ENCODE measurements at places on chromosomes 5 and 9.

DNA sequence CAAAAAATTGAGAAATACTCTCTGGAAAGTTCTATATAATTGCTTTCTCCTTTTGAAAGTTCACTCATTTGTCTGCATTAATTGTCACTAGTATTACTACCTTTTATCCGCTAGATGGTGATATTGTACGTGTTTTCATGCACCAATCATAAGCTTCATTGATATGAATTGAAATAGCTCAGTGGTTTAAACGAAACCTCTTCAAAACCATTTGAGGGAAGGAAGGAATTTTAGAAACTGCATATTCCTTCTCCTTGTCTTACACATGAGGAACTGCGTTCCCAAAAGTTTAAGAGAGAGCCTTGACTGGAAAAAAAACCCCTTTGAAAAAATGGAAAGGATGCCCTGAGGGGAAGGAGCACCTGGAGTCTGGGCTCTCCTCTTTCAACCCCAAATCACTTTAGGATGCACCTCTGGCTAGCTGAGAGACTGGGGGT, 98.6 kb downstream of the YTHDC2 start:
- no peak for DNase-seq

GRCh38 chr5:11524188-11524587, 380.1 kb downstream of the CTNND2 start:
- DNase-seq = no peak

DNA sequence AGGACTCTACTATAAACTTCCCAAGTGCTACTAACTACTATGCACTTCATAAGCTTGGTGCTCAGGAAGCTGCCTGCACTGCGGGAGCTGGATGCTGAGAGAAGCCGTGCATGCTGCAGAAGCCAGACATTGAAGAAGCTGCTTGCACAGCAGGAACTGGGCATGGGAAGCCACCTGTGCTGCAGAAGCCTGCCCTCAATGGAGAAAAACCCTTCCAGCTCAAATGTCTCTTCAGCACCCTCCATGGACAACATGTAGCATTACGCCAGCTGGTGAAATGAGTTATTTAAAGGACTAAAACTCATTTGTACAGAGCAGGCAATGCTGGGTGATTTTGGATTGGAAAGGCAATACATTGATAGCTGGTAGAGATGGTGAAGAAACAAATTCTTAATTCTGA, 247.2 kb downstream of the KIF4B start:
- no peak for DNase-seq

- DNase-seq = peak; percentile 71
These were observed 79.2 kb upstream of the IL7R start for GRCh38 chr5:35777358-35778087.

GRCh38 chr9:134630393-134630790, 11.2 kb upstream of the COL5A1 start:
- DNase-seq = no peak

- DNase-seq = no peak
These were observed 989.8 kb downstream of the TLE1 start for GRCh38 chr9:80699511-80699998.

DNA sequence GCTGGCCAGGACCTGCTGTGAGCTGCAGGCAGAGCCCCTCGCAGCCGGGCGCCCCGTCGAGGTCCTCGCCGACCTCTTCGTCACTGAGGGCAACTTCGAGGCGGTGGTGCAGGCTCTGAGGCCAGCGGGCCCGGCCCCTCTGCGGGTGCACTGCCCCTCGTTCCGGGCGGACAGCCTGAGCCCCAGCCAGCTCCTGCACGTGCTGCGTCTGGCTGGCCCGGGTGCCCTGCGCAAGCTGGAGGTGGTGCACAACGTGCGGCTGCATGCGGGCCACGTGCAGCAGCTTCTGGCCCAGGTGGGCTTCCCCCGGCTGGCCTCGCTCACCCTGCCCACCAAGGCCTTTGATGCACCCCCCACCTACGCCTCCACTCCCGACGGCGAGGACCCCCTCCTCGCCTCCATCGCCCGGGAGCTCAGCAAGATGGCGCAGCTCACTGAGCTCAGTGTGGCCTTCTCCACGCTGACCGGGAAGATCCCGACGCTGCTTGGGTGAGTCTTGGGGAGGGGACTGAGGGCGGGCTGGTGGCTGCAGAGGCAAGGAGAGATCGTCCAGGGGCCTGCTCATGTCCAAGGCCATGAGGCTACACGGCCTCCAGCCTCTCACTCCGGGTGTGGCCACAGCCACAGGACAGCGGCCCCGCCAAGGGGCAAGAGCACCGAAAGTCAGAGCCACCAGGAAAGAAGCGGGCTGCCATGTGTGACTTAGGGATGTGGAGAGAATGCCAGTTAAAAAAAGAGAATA, 825 bp downstream of the LRRC14B start:
- DNase-seq = no peak

DNA sequence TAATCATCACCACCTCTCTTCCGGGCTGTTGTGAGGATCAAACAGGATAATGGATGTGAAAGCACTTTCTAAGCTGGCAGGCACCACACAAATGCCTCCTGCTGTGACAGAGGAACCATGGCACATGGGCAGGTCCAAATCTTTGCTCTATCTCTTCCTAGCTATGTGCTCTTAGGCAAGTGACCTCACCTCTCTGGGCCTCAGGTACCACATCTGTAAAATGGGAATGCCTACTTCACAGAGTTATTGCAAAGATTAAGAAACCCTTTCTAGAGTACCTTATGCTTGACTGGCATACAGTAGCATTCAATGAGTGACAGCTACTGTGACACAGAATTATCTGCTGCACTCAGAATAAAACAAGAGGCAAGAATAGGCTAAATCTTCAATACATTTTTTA, 51.6 kb downstream of the CDK5RAP2 start:
- DNase-seq = no peak

- peak; percentile 77 for DNase-seq
These were observed 10.6 kb upstream of the P4HA2 start for GRCh38 chr5:132238169-132238744.

- no peak for DNase-seq
These were observed 37.8 kb downstream of the EBF1 start for GRCh38 chr5:159061834-159062474.

DNA sequence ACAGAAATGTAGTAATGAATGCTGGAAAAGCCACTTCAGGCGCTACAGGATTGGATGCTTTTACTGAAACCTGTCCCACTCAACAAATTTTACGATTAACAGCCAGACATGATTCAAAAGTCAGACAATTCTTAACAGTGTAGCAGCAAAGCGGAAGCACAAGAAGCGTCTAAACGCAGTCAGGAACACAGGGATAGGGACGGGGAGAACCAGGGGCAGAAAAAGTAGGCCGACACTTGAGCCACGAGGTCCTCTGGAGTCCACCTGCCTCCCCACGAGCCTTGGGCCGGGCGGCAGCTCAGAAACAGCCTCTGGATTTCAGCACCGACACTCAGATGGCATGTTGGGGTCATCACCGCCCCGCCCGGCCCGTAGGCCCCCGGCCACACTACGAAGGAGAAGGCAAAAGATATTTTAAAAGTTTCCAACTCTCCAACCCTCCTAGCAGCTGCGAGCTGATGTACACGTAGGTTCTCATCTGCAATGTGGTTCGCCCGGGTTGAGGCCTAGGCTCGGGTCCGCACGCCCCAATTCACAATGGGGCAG, 615 bp downstream of the RACK1 start:
- no peak for DNase-seq

DNA sequence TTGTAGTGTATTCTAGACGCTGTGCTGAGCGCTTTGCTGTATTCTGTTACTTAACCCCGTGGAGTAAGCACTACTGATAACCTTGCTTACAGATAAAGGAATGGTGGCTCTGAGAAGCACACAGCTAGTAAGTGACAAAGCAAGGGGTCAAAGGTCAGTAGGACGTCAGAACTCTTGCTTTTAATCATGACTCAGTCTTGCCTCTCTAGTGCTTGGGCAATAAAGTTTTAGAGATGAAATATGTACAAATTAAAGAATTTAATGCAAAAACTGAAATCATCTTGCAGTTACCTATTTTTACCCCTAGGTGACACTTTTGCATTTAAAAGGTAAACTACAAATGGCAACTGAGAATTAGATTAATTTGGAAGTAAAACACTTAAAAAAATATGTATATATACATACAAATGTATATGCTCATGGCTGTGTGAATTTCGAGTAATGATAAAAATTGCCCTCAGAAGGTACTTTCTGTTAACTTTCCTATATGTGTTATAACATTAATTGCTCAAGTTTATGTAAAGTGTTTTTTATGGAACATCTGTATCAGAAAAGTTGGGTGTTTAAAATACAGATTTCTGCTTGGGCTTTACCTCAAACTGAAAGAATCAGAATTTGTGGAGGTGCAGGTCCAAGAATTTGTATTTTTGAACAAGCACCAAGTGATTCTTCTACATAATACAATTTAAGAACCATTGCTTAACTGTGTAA, 175.1 kb upstream of the DAB2 start:
- no peak for DNase-seq

GRCh38 chr5:105259581-105260217, 1697.1 kb upstream of the NUDT12 start:
- DNase-seq = no peak

DNA sequence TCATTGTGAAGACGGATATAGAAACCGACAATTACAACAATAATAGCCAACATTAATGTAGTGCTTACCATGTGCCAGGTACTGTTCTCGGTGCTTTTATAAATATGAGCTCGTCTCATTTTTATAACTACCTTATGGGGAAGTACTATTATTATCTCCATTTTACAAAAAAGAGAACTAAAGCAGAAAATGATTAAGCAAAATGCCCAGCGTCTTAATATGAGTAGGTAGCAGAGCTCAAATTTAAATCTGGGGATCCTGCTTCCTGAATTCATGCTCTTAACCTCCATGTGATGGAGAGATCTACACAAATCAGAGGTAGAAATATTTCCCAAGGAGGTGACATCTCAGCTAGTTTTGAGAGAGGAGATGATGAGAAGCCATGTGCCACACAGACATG, 256.9 kb downstream of the TRIM32 start:
- no peak for DNase-seq

DNA sequence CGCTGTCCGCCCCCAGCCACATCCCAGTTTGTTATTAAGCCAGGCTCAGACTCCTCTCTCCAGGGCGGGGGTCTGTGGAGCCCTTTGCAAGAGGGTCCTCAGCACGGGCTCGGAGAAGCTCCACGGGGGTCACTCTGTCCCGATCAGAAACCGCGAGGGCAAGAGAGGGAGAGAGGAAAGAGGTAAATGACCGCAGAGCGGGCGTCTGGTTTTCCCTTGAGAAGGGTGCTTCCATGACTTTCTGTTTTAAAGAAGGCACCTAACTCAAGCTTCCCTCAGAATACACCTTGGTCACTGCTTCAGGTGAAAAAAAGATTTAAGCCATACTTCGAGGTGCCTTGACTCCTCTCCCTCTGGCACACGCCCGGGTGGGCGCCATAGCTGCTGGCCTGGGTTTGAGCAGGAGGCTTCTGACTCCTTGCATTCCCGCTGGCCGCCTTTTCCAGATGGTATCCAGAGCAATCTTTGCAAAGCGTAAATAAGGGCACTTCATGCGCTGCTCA, 5.8 kb upstream of the TERT start:
- no peak for DNase-seq

DNA sequence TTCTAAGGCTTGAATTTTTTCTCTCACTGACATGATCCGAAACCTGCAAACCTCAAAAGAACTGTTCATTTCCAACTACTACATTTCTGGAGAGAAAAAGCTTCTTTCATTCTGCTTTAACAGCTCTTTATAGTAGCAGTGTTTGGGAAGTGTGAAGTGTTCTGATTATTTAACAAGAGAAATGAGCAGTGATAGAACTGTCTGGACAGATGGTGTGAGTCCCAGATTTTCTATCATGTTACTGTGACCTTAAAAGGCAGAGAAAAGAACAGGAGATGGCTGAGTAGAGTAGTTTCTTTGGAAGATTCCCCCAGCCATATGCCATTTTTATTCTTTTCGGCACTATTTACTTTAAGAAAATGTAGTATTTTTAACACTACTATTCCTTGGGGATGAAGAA, 41.3 kb upstream of the TAL2 start:
- no peak for DNase-seq

Data from stimulated activated CD4-positive, alpha-beta T cell treated with anti-CD3 and anti-CD28 coated beads, Interleukin-12 subunit alpha, Interleukin-12 subunit beta, amount 100 ng/mL, for 4 hours (primary cell).